ENCODE measurements at places on chromosomes 3 and 15.

- DNase-seq, result no peak
Measured at GRCh38 chr3:146191051-146191450, 30.1 kb upstream of the PLOD2 start.

- DNase-seq, result no peak
Measured at GRCh38 chr15:88391006-88391405, 76.2 kb downstream of the MRPL46 start.

- no peak for DNase-seq
Measured at GRCh38 chr3:128311441-128311844, 155.2 kb downstream of the DNAJB8 start.

DNA sequence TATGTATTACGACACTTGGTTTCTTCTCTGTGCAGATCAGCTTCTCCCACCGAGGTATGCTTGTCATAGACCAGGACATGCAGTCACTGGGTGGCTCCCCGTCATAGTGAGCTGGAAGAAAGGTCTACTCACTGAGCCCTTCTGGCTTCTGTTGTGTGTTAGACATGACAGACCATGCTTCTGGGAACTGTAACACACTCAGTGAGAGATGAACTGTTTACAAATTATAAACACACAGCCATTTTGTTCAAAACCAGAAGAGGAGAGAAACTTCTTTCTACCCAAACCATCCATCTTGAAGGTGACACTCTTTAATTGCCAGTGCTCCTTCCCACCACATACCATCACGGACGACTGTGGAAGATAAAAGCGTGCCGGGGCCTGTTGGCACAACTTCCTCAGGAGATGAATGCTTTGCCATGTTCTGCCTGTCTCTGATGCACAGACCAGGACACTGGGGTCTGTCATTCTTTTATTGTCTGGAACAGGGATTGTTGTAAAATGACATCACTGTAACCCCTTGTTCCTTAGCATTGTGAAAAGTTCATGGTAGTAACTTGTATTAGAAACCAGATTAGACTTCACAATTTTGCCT, 214.3 kb downstream of the MCTP2 start:
- no peak for DNase-seq
